Astrocyte of the cerebellum (primary cell): ENCODE measurements at places on chromosomes 6 and 20.

- no peak for DNase-seq
Measured at GRCh38 chr20:4091490-4092479, 76.4 kb upstream of the RNF24 start.

- no peak for DNase-seq
Measured at GRCh38 chr20:46179862-46180261, 61.7 kb downstream of the CD40 start.

DNA sequence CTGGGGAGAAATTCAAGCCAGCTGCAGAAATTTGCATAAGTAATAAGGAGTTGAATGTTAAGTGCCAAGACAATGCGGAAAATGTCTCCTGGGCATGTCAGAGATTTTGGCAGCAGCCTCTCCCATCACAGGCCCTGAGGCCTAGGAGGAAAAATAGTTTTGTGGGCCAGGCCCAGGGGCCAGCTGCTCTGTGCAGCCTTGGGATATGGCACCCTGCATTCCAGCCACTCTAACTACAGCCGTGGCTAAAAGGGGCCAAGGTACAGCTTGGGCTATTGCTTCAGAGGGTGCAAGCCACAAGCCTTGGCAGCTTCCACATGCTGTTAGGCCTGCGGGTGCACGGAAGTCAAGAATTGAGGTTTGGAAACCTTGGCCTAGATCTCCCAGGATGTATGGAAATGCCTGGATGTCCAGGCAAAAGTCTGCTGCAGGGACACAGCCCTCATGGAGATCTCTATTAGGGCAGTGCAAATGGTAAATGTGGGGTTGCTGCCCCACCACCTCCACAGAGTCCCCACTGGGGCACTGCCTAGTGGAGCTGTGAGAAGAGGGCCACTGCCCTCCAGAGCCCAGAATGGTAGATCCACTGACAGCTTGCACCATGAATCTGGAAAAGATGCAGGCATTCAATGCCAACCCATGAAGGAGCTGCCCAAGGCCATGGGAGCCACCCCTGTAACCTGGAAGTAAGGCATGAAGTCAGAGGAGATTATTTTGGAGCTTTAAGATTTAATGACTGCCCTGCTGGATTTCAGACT lies 126.5 kb downstream of the DTNBP1 start:
- DNase-seq = no peak

DNA sequence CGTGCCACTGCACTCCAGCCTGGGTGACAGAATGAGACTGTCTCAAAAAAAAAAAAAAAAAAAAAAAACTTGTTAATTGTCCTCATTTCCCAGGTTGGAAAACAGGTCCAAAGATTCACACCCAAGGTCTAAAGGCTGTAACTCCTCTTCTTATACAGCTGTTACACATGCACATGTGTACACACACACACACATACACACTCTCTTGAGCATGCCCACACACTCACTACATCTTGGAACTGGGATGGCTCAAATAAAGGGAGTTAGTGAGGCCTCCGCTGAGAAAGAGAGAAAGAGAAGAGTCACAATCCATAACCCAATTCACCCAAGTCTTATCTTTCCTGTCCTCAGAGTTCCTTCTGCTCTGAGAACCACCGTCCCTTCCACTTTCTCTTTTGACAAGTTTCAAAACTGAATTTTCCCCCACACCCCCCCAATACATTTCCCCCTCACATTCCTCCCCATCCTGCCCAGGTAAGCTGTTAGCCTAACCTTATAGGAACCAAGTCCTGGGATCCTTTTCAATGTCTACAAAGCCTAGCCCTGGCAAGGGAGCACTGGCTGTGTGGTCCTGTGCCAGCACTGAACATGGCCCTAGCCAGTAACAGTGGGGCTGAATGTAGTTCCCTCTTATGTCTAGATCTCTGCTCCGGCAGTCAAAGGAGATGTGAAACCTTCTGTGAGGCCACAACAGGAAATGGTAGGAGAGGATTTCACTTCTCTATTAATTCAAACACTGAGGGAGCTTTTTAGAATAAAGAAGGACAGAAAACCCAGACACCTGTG lies 3.2 kb upstream of the HLA-DMB start:
- no peak for DNase-seq

DNA sequence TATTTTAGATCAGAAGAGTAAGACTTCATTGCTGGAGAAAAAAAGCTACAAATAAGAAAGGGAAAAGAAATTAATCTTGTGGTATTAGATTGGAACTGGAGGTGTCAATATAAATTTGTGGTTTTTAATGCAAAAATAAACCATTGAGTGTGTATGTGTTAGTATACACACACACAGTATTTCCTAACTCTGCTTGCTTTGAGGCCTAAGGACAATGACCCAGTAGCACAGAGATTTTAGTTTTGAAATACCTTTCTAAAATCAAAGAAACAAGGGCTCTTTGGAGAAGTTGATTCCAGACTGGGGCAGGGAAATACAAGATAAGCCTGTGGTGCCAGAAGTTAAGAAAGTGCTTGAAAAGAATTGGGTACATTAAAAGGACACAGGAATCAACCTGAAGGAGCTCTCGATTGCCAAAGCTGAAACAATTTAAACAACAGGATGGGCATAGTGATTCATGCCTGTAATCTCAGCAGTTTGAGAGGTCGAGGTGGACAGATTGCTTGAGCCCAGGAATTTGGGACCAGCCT lies 84.6 kb upstream of the DTNBP1 start:
- no peak for DNase-seq

- no peak for DNase-seq
Measured at GRCh38 chr6:163339466-163339865, 75.1 kb upstream of the QKI start.

GRCh38 chr6:151761851-151762250 lies 45.6 kb upstream of the ESR1 start:
- DNase-seq = no peak

- DNase-seq = no peak
Measured at GRCh38 chr6:1104988-1105670, 206.8 kb upstream of the FOXQ1 start.

- peak; percentile 69 for DNase-seq
Measured at GRCh38 chr6:88843040-88843439, 120.4 kb downstream of the RNGTT start.

GRCh38 chr6:2962004-2962403 lies 9.4 kb downstream of the SERPINB6 start:
- no peak for DNase-seq

GRCh38 chr6:150413781-150414281 lies 45.0 kb downstream of the IYD start:
- no peak for DNase-seq

- no peak for DNase-seq
Measured at GRCh38 chr6:106490030-106490429, 129.5 kb downstream of the CRYBG1 start.
